Aorta (tissue), 5 donors: ENCODE measurements at places on chromosomes 7 and 10. TPM values are rescaled to one million over a fixed set of nuclear protein-coding genes. Genes with fewer than 3 reads are reported as not detected.

- no peak for DNase-seq
These were observed 293.6 kb downstream of the CSTF2T start for GRCh38 chr10:51405580-51406351.

DNA sequence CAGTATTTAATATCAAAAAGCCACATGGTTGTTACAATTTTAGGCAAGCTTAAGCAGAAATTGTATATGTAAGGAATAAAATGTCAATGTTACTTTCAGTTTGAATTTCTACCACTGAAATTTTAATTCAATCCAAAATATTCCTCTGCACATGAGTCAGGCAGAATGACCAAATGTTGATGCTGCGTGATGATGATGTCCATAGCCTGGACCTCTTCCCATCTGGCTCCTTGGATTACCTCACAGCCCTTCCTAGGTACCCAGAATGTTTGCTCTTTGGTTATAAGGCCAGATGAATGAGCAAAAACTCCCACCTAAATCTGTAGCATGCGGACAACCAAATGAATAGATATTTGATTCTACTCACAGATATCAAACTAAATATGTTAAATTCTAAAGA, 258.3 kb upstream of the IMMP2L start:
- DNase-seq, result no peak

DNA sequence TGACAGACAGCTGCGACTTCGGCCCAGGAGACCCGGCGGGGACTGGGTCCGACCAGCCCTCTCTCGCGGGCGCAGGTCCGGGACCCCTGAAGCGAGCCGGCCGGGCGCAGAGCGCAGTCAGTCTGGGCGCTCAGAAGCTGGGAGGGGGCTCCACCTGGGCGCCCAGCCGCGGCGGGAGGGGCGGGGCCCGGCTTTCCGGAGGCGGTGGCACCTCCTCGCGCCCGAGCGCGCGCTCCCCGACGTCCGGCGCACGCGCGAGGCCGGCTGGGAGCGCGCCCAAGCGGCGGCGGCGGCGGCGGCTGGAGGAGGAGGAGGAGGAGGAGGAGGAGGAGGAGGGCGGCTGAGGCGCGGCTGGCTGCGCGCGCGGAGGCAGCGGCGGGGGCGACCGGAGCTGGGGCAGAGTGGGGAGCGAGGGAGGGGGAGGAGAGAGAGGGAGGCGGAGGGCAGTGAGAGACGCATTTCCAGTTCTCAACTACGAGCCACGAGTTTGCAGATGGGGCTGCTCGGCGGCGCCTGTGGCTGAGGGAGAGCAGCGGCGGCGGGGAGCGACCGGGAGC, at the start of gene PALS2:
PALS2 (plus strand) TSS at position 456 of the 557 bp plus-strand sequence. CDS start 50,216 bp downstream, outside the sequence.
- DNase-seq, result peak; percentile 91

DNA sequence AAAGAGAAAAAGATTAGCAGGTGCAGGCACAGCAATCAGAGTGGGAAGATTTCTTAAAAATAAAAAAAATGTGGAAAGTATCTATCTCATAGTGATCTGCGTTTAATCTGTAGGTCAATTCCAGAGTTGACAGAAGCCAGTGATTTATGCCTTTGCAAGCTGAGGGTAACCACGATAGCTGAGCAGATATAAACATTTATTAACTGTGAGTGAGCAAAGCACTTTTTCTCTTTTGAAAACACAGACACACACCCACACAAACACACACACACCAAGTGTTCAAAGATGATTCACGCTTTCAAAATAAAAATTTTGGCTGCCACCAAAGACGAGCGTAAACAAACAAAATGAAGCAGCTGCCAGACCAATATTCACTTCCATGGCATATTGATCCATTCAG, 243.2 kb upstream of the SLC26A5 start:
- no peak for DNase-seq

Gene SPDYE8
- not detected for total RNA-seq

DNA sequence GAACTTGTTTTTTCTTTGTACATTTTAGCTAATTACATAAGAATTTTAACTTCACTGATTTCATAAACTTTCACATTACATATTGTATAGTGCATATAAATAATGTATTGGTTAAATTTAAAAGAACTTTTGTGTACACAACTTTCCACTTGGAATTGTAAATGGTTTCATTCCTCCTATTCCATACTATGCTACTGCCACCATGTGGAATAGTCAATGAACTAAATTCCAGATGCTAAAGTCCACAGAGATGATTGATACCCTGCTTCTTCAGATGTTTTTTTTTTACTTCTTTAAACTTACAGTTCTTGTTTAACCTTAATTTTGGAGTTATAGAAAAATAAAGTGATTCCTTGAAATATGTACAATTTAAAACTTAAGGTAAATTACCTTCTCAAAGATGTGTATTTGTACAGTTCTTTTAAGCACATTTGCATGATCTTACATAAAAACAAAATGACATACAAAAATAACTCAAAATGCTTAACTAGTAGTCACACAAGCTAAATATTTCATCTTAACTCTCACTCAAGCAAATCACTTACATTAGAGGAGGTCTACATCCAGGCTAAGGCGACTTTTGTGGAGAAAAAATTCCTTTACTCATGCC, 247.6 kb upstream of the HGF start:
- no peak for DNase-seq

DNA sequence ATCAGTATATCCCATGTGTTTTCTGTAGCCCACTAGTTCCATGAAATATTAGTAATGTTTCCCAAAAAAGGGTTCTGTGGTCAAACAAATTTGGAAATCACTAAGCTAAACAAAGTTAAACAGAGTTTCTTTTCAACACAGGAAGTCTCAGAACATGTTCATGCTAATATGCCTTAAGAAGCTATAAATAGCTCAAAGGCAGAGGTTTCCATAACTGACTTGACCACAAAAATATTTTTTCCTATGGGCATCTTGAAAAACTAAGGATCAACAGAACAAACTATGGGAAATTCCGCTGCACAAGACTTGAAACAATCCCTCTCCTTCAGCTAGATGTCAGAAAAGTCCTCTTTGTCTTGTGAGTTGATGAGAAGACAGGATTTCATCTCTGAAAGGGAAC, 59.7 kb downstream of the SEM1 start:
- no peak for DNase-seq

Gene SCIN
- 1.7 TPM for total RNA-seq

- no peak for DNase-seq
These were observed 28.2 kb downstream of the SFR1 start for GRCh38 chr10:104150139-104150538.

GRCh38 chr10:31018962-31019361, 12.7 kb downstream of the ZNF438 start:
- no peak for DNase-seq

Gene CUTC
- 16.5 TPM for total RNA-seq

DNA sequence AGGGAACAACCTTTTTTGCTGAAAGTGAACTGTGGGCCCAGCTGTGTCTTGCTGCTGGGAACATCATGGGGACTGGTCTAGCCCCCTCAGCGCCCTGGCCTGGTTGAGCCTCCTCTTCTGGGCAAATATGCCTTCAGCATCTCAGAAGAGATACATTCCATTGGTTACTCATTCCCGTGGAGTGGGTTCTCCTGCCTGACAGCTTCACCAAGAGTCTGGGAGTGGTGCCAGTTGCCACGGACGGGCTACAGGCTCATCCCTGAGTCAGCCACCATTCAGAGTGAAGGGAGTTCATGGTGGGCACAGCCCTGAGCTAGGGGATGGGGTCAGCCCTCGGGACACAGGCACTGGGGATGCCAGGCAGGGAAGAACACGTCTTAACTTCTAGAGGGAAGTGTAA, 81.9 kb downstream of the RAMP3 start:
- DNase-seq, result no peak

GRCh38 chr7:134567368-134567767, 18.5 kb downstream of the AKR1B15 start:
- DNase-seq, result no peak

DNA sequence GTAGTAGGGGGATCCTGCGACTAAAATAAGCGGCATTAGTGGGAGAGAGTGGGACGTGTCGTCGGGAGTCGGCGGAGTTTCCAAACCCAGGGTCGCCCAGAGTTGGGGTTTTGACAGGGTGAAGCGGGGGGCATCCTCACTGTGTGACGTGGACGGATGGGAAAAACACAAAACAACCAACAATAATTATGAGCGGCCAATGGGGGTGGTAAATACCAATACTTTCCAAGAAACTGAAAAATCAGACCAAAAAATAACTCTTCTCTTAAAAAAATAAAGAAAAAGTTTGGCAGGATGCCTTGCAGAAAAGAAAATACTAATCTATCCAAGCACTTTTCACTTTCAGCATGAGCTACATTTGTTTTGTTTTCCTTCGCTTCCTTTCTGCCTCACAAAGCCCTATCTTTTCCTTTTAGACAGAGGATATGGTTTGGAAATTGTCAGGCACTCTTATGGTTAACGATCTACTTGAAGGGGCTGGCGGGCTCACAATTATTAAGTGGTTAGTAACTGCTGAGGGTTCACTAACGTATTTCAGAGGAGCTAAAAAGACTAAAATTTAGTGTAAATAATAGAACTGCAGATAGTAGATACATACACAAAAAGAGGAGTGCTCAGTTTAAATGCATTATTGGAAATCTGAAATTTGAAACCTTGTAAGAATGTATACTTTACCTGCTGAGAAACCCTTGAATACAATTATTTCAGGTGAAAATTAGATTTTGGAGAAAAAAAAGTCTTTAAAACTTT, 802 bp upstream of the CDK6 start:
- no peak for DNase-seq

Gene SORBS1
- 1,478 TPM for total RNA-seq

DNA sequence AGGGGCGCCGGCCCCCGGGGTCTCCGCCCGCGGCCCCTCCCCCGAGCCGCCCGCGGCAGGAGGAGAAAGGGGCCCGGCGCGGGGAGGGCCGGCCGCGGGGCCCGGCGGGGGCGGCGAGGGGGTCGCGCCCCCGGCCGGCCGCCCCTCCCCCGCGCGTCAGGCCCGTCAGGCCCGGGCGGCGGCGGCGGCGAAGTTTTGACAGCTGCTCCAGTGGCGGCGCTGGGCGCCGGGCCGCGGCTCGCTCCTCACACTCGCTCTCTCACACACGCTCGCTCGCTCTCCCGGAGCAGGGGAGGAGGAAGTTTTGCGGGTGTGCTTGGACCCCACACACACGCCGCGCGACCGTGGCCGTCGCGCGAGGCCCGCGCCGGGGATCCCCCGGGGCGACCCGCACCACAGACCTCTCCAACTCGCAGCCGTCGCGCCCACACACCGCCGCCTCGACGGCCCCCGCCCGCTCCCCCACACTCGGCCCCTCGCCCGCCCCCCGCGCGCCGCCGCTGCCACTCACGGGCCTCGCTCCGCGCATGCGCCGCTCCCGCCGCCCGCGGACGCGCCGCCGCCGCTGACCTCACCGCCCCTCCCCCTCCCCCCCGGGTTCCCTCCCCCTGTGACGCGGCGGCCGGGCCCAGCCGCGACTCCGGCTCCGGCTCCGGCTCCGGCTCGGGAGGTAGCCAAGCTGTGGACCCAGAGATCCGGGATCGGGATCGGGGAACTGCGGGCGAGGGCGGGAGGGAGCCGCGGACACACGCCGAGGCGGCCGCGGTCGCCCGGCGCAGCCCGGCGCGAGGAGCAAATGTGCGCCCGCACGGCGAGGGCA, 518 bp upstream of the KMT2C start:
- peak; percentile 96 for DNase-seq

DNA sequence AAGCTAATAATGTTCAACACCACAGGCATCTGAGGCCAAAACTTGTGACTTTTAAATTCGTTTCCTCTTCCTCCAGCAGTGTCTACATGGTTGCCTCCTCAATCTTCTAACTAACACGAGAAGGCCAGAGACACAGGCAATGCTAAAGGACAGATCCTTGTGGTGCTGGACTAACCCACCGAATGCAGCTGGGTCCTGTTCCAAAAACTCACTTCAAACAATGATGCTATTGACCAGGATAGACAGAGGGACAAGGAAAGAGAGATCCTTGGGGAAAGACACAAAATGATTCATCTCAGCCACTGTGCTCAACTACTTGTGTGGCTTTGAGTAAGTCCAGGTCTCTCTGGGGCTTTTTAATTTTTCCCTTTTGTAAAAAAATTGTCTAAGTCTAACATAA, 107.6 kb downstream of the KCNMA1 start:
- DNase-seq, result no peak

GRCh38 chr10:86956195-86956847, 1.1 kb downstream of the MMRN2 start:
- DNase-seq, result peak; percentile 59

GRCh38 chr7:68458010-68458908, 1140.0 kb upstream of the AUTS2 start:
- no peak for DNase-seq

Gene KCNIP2
- total RNA-seq, result 9.0 TPM

GRCh38 chr7:55326945-55327626, 38.1 kb upstream of the LANCL2 start:
- no peak for DNase-seq

Gene ACSM6
- 0.99 TPM for total RNA-seq

Gene MALRD1
- total RNA-seq, result 2.4 TPM

- DNase-seq, result no peak
These were observed 745.0 kb downstream of the GRID1 start for GRCh38 chr10:85621562-85621961.

Gene ANXA11
- 256 TPM for total RNA-seq

DNA sequence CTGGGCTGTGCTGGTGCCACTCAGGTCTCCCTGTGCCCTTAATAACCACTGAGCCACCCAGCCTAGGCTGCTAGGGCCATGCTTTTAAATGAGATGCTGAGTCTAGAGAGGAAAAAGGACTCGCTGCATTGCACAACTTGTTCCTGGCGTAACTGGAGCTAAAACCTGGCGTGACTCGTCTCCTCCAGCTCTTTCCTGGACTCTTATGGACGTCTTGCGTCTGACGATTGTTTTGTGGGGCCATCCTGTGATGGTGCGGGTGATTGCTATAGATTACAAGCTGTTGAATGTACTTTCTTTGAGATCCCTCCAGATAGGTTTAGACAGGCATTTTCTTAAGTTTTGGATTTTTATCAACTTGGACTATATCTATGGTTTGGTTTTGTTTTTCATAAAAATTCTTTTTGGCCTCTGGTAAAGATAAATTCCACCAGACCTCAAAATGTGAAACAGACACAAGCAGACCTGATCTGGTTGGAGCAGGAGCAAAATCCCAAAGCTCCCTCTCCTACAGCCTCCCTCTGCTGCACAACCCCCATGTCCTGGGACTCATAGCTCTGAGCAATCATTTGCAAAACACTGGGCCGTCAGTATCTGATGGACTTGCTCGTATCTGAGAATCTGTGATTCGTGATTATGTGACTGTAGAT, 230.3 kb downstream of the ARHGAP12 start:
- no peak for DNase-seq

- DNase-seq, result no peak
These were observed 181.8 kb upstream of the MBL2 start for GRCh38 chr10:52954407-52954806.

GRCh38 chr10:62016623-62017490, 115.4 kb downstream of the ARID5B start:
- DNase-seq, result no peak

- peak; percentile 50 for DNase-seq
These were observed 198.2 kb downstream of the EBF3 start for GRCh38 chr10:129765664-129766550.

DNA sequence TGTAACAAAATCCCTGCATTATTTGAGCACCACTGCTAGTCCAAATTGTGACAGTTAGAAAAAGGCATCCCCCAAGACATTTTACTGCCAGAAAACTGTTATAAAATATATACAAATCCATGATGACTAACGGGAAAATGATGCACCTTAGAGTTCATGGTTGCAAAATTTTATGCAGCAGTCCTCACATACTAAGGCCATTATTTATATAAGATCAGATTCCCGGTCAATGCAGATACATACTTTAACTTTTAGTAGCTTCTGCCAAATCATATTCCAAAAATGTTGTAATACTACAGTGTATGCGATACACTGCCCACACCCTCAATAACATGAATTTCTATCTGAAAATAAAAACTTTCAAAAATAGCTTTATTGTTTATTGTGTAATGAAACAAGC, 239.9 kb upstream of the ZNF32 start:
- DNase-seq, result no peak

Gene SAP25
- 2.1 TPM for total RNA-seq

- no peak for DNase-seq
These were observed 72.3 kb downstream of the CCDC71L start for GRCh38 chr7:106588422-106589197.
